ENCODE measurements at places on chromosomes 11 and 22.
A peak's percentile ranks its signal among the peaks of the same experiment; 100 is the strongest.

DNA sequence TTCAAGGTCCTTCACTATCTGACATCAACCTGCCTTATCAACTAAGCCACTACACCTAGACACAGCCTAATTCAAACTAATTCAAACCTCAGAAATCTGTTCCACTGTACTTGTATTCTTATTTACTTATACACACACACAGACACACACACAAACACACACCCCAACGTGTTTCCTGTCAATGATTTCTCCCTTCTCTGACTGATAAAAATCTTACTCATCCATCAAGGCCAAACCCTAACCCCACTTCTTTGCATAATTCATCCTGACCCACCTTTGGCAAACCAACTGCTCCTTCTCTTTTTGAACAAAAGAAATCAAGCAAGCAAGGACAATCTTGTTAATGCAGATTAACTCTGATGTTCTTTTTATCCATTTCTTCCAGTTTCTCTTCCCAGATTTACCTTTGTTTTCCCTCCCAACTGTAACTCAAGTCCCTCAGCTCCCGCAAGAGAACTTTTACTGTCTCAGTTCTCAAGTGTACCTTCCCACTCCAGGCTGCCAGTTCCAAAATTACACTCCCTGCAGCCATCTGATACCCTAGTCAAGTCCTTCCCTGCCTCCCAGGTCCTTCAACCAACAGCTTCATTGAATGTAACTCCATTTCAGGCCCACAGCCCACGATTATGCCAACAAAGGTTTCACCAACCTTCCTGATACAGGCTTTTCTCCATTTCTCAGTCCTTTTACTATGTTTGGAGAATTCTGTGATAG lies 78.3 kb downstream of the PAK1 start:
- no peak for DNase-seq

GRCh38 chr11:100759856-100760255 lies 72.8 kb downstream of the ARHGAP42 start:
- no peak for DNase-seq

DNA sequence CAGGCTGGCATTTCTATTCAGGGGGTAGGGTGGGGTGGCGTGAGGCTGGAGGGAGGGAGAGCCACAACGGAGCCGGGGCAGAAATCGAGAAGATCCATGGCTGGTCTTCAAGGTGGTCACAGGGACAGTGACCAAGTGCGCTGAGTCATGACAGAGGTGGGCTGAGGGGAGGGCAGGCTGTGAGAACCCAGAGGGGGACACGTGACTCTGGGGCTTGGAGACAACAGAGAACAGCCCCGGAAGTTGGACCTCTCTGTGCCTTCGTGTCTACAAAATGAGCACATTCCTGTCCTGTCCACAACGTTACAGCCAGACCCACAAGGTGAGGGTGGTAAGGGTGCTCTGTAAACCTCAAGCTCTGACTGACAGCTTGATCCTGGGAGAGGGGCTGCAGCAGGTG lies 35.1 kb upstream of the ARFGAP3 start:
- no peak for DNase-seq

- peak; percentile 61 for DNase-seq
Measured at GRCh38 chr11:72684236-72684912, 10.2 kb upstream of the PDE2A start.

DNA sequence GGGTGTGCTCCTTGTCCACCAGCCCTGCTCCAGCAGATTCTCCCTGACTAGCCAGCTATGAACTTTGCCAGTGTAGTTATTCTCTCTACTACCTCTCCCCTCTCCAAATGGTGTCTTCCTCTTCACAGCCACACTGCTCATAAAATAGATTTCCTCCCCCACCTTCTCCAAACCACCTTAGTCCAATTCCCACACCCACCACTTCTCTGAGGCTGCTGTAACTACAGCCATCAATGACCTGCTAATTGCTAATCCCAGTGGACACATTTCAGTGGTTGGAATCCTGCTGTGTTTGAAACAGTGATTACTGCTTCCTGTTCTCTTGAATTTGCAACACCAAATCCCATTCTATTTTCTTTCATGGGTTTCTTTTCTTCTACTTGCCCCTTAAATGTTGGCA lies 23.4 kb downstream of the SYT9 start:
- DNase-seq, result no peak

- DNase-seq, result no peak
Measured at GRCh38 chr11:58739725-58740430, 8.1 kb upstream of the GLYAT start.

DNA sequence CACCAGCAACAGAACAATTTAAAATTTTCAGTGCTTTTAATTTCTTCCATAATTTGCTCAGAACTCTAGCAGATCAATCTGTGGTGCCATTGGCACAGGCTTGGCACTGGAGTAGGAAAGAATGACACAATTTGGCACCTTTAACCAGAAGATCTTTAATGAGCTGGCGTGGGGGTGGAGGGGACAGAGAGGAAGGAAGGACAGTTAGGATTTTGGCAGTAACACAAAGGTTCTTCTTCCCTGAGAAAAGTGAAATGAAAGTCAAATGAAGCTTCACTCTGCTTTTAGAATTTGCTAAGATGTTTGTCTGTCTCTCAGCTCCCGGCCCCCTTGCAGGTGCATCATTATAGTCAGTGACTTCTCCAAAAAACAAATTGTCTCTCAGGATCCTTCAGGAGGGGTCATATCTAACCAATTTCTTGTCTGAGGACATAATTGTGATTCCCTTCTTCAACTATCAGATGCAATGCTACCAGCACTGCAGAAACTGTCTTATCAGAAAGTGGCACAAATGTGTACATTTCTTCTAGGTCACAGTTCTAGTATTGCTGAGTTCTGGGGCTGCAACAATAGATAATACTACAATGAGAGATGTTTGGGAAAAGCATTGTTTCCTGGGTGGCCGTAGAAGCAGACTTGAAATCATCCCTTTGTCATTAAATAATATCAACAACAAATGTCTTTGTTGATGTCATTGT lies 66.8 kb downstream of the CSTPP1 start:
- no peak for DNase-seq

DNA sequence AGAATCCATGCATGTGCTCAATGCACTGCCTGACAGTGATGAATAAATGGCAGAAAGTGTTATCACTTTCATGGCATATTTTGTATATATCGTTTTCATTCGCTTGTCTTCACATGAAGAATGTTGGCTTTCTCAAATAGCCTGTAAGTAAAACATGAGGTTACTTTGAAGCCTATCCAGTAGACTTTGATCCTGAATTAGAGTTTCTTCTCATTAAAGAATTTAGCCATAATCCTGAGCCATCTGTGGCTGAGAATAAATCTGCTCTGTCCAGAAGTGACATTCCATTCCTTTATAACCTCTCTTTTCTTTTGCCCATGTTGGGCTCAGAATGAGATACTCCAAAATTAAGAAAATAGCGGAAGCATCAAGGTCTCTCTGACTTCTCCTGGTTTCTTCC lies 1071.7 kb upstream of the TENM4 start:
- no peak for DNase-seq

GRCh38 chr11:133123366-133123765 lies 408.9 kb downstream of the OPCML start:
- DNase-seq, result no peak

DNA sequence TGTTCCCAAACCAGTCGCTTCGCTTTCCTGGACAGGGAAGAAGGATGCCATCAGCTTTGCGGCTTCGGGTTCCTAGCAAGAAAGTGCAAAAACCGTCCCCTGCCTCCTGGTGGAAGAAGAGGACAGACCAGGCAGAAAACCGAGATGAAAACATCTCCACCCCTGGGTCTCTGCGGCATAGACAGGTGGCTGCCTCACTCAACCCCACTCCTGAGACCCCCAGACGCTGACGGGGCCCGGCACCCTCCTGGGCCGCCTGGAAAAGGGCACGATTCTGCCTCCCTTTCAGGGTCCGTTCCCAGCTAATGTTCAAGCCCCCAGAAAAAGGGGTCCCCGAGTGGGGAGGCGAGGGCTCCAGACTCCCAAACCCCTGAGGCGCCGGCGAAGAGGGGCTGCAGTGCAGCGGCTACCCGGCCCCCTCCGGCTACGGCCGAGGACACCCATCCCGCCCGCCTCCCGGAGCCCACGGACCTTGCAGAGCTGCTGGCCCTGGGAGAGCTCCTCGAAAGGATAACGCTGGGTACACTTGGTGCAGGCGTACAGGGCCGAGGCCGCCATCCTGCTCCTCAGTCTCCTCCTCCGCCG lies 569 bp downstream of the FAM76B start:
- peak; percentile 52 for DNase-seq

- DNase-seq, result peak; percentile 85
Measured at GRCh38 chr11:119338318-119338890, 2.3 kb downstream of the C1QTNF5 start.

GRCh38 chr11:123193742-123194141 lies 1.3 kb downstream of the CLMP start:
- no peak for DNase-seq

GRCh38 chr11:9148727-9149126 lies 57.3 kb upstream of the SCUBE2 start:
- no peak for DNase-seq

- DNase-seq, result no peak
Measured at GRCh38 chr11:129425214-129425613, 49.6 kb downstream of the BARX2 start.

DNA sequence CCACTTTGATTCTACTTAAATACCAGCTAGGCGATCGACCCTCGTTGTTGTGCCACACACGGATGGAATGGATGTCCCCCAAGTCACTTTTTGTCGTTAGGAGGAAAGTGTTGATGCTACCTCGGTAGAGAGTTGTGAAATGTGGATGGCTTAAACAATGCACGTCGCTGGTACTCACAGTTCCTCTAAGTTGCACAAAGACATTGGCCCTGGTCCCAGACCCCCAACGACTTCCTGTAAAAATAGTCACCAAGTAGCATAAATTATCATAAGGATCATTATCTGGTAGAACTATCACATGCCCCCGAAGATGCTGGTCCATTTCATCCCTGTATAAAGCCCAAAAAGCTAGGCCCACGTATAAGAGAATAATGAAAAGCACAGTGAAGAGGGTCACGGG lies 3.8 kb downstream of the PKDREJ start:
- no peak for DNase-seq

GRCh38 chr11:67502328-67502979 lies 2.7 kb downstream of the PITPNM1 start:
- DNase-seq, result no peak

DNA sequence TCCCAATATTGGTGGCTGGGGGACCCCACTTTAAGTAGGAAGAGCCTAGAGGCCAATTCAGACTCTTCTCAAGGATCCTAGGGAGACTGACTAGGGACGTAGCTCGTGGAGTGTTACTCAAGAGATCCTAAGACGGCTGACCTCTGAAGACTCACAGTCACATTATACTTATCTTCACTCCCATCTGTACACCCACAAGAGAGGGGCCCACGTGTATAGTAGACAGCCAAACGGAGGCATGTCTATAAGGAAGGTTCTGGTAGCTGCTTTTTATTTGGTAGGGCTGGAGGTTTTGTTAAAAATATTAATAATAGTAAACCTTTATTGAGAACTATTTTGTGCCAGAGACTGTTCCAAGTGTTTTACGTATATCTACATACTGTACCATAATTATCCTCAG lies 22.9 kb upstream of the APOA1 start:
- no peak for DNase-seq

DNA sequence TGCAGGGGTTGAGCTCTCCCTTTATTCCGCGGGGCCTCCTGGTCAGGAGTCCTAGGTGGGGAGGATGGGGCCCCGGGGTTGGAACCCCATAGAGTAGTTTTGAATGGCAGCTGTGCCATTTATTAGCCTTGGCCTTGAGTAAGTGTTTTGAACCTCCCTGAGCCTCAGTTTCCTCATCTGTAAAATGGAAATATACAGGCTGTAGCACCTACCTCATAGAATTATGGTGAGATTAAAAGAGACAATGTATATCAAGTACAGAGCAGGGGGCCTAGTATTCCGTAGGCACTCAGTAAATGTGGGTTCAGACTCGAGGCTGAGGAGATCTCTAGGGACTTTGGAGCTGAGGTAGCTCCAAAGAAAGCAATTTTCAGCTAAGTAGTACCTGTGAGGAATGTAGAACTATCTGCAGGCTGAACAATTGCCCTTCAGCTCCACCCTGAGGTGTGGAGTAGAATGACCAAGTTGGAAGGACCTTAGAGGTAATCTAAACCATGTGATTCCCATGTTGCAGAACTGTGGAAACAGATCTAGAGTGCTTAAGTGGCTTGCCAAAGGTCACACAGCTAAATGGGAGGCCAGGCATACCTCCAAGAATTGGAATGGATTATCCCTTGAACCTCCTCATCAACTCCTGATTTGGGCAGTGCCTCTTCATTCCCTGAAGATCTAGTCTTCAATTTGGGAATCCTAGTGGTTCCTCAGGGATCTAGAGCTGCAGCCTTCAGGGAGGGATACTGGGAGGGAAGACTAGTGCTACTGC lies 682 bp downstream of the PGAP2 start:
- DNase-seq, result no peak

DNA sequence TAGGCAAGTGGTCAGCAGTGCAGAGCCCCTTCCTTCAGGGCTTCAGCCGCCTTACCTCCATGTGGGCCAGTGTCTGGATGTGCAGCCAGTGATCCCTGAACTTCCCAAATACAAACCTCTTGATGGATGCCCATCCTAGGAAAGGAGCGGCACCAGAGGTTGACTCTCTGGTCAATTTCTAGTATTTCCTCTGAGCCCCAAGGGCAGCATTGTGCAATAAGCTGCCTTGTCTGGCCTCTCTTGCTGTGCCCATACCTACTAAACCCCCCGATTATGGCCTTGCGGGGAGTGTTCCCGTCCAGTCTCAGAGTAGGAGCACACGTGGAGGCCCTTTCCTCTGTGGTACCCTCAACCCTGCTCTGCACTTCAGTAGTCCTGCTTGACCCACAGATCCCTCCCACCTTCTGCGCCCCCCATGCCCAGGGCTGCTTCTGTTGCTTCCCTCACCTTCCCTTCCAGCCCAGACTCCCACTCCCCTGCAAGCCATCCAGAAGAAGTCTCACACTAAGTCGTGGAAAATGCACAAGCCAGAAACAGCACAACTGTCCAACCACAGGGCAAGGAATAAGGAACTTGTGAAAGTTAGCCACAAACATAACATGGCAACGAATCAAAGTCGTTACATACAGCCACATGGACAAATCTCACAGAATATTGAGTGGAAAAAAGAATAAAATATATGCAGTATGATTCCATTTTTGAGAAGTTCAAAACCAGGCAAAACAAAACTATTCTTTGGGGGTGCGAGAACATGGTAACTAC lies 39.6 kb upstream of the HORMAD2 start:
- DNase-seq, result no peak

DNA sequence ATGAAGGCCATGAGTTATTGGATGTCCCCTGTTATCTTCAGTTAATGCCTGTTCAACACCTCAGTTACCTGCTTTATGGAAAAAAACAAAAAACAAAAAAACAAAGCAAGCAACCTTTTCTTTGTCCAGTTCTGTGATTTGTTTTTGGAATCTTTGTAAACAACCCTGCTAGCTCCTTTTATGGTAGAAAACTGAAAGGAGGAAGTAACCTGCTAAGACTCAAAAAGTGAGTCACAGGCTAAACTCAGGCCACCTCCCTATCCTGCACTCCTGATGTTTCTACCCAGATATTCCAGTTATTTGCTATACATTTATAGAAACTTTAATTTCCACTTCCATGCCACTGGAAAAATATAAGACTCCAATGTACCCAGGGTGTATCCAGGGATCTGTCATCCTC lies 20.6 kb upstream of the TLCD5 start:
- no peak for DNase-seq

All from testis (tissue), 5 donors.